ENCODE measurements at places on chromosomes 6 and 20.

DNA sequence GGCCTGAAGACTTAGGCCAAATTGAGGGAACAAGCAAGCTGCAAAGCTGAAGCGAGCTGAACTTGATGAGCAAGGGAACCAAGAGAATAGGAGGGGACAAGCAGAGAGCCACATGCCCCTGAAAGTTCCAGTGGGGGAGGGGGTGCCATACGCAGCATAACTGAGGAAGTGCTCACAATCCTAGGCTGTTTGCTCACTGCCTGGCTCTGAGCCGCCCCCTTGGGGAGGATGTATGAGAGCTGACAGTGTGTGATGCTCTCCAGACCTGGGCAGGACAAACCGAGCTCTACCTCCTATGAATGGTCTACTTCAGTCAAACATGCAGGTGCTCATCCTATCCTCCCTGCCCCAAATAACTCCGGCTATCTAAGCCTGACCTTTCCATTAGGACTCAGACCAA is 52.1 kb downstream of the FAXC start:
- DNase-seq, result no peak

GRCh38 chr6:127147534-127147933 is 29.1 kb downstream of the RSPO3 start:
- no peak for DNase-seq

DNA sequence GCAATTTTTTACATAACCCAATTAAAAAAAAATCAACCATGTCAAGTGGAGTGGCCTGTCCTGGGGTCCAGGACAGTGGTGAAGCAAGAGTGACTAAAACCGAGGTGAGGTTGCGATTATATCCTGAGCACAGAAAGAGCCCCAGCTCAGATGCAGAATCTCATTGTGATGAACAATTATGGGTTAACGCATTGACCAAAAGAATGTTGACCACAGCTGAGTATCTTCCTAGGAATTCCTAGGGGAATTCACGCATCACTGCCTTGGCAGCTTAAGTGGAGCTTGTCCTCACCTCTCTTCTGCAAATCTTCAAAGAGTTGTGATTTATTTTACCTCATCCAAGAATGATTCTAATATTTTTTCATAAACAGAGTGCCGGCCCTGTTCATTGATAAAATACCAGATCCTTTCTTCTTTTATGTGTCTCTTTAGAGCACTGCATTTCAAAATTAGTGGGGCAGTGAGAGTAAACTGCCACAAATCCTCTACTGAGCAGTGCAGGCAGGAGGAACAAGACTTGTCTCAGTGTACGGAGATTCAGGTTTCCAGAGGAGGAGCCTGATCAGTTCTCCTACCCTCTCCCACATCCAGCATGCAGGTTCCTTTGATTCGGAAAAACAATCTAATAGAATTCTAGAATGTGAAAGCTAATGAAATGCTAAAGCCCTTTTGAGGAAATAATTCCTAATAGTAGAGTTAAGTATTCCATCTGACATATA is 60.1 kb upstream of the ZNF184 start:
- no peak for DNase-seq

GRCh38 chr6:105357165-105357564 is 45.7 kb downstream of the PREP start:
- no peak for DNase-seq

- no peak for DNase-seq
Observed at GRCh38 chr20:33945391-33946081, 48.2 kb upstream of the RALY start.

DNA sequence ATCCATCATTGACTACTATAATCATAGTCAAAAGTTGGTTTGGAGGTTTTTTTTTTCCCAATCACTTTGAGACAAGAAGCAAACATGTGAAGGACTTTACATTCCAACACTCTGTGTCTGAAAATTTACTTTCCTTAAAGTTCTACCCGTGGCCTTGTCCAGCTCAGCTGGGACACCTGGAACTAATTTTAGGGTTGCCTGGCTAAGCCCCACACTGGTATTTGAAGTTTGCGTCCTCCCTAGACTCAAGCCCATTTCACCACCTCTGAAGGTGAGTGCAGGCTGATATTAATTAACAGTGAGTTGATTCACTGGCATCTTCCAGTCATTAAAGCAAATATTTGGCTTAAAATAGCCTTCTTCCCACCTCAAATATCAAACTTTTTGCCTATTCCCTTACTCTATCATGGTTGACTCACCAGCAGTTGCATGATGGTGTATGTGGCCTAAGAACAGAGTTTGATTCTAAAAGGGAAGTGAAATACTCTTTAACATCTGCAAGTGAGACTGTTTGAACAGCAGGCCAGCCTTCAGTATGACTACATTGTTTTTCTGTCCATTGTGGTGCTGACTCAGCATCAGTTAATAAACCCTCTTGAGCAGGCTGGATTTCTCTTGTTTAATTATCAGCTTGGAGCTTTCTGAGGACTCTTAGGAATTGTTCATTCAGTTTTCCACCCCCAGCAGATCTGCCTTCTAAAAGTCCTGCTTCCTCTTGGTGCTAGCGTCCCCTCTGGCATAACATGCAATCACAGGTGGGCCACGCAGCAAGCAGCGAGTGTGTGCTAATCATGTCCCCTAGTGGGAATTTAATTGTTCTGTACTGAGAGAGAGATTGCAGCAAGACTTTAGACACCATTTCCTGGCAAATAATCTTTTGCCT is 1.8 kb upstream of the PRDM1 start:
- DNase-seq, result no peak

DNA sequence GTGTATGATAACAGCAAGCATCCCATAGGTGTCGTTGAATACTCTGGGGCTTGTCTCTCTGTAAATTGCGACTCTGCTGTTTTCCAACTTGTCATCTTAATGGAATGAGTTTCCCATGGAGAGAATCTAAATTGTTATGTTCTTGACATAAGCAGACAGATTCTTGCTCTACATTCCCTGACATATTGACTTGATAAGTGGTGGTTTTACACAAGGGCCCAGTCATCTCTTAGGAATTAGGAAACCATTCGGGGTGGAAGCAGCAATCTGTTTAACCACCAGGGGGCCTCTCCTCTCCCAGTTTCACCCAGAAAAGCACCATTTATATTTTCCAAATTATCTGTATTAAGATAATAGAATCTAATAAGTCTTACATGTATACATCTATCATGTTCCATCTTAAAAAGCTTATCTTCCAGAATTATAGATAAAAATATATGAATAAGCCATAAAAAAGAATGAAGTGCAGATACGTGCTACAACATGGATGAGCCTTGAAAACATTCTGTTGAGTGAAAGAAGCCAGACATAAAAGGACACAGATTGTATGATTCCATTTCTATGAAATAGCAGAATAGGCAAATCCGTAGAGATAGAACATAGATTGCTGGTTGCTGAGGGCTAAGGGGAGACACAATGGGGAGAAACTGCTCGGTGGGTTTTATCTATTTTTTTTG is 23.1 kb upstream of the MROH8 start:
- no peak for DNase-seq

DNA sequence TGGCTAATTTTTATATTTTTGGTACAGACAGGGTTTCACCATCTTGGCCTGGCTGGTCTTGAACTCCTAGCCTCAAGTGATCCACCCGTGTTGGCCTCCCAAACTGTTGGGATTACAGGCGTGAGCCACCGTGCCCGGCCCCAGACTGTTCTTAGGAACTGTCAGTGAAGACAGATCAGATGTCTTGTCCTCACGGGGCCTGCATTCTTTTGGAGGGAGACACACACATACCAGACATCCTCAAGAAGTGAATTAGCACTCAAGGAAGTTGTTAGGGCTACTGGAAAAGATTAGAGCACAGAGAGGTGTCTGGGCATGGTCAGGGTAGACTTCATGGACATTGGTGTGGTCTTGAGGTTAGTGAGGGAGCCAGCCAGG is 10.3 kb upstream of the LPIN3 start:
- no peak for DNase-seq

DNA sequence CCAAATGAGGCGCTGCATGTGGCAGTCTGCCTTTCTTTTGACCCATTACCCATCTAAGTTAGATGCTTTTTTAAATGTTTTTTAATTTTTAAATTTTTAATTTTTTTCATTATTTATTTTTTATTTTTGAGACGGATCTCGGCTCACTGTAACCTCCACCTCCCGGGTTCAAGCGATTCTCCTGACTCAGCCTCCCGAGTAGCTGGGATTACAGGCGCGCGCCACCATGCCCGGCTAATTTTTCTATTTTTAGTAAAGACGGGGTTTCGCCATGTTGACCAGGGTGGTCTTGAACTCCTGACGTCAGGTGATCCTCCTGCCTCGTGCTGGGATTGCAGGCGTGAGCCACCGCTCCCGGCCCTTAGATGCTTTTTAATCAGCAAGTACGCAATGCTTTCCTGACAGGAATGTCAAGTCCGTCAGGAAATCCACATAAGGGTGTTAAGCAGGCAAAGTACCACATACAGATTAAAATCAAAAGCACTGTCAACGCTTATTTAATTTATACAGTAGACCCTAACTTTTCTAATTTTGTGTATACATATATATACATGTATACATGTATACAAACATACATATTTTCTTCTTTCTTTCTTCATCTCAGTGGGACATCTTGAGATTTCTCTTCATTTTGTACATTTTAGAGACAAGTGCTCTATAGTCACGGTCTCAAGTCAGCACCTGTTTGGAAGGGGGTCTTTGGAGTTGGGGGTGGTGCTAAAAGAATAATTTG is 995 bp upstream of the GSTA4 start:
- no peak for DNase-seq

DNA sequence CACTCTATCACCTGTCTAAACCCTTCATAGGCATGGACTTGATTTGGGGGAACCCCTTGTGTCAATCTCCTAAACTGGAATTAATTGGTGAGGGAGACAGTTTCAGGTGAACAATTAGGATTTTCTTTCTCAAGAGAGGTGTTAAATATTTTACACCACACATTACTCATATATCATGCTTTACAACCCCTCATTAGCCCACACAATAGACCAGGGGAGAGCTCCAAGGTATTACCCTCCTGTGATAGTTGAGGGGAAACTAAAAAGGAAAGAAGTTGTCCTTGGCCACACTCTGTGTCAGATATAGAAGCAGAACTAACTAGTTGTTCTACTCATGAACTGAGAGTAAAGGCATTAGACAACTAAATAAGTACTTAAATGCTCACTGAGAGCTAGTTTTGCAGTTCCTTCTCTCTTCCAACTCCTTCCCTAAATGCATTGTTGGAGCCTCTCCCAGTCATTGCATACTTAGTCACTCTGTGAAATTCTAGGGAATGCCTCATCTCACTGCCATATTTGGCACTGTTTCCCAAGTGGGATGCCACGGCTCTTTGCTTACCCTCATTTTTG is 183.7 kb upstream of the CEP162 start:
- DNase-seq, result no peak

DNA sequence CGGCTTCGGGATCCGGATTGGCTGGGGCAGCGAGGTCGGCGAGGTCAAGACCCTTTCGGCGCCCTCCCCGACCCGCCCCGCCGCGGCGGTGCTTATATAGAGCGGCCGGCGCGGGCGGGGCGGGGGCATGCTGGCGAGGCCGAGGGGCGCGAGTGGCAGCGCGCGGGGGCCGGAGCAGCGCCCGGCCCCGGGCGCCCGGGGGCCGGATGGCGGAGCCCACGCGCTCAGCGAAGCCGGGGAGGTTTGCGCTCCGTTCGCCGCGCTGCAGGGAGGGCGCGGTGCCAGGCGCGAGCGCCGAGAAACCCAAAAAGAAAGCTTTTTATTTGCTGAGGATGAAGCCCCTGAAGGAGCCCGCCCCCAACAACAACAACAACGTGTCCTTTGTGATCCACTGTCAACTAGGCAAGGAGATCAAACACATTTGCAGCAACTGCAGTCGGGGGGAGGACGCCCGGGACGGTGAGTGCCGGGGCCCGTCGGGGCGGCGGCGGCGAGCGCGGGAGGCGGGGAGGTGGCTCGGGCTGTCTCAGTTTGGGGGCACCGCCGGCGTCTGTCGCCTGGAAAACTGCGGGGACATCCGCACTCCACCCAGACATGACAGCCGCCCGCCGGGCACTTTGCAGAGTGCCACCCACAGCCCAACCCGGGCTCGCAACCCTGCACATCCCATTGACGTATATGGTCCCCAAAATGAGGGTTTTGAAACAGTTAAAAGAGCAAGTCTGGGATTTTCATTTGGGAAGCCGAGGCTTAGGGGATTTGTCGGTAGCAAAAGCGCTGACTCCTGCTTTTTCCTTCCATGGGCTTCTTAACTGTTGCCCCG is 297.3 kb downstream of the PHACTR1 start:
- no peak for DNase-seq

DNA sequence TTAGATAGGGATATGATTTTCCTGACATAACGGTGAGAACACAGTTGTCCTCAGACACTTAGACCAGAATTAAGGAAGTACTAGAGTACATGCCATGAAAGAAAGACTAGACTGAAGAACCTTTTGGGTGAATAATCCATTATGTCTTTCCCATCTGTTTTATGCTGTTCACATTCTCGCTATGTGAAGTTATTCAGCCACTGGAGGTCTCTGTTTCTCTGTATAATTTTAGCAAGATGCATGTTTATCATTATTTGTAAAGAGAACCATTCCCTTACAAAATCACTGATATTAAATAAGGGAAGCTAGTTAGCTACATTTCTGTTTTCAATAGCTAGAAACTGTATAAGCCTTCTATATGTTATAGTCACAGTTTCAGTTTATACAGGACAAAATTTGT is 391.9 kb downstream of the CD109 start:
- DNase-seq, result no peak

GRCh38 chr6:99434702-99435530 is 9.8 kb upstream of the PNISR start:
- DNase-seq, result no peak

DNA sequence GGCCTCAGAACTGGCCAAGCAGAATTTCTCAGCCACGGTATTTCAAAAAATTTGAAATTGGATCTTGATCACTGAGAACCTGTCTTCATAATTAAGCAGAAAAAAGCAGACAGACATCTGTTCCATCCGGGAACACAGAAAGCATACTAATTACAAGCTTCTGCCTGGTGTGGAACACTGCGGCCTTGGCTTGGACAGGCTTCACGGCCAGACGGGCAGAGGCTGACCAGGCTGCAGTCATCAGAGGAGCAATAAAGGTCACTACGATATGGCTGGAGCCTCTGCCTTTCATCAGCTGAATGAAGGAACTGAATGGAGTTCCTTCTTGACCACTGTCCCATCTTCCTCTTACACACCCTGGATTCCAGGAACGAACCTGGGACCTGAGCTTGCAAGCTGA is 3.9 kb upstream of the NRSN1 start:
- no peak for DNase-seq

DNA sequence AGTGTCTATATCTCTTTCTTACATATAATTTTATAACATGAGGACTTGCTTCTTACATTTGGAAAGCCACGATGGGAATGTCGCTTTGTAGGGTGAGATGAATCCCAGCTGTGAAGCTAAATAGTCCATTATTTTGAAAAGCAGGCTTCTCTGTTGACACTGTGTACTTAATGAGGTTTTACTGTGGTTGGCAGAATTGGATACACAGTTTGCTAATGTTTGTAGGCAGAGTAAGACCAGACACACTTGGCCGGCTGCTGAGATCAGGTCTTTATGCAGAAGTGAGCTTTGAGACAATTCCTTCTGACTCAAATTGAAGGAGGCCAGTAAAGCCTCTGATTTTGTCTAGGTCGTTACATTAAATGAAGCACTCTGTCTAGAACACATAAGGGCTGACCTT is 93.0 kb downstream of the NDUFAF5 start:
- DNase-seq, result no peak
